ENCODE measurements at places on chromosomes 5 and 9. TPM values are rescaled to one million over a fixed set of nuclear protein-coding genes. Genes with fewer than 3 reads are reported as not detected.

QSOX2 gene
- 14.8 TPM for total RNA-seq

PAEP gene
- not detected for total RNA-seq

PGM5 gene
- total RNA-seq: not detected

- no peak overlapping the region for H3K27ac ChIP-seq
- peaks cover 79% of the 10 kb centered on the region for H3K4me1 ChIP-seq
- no peaks in the 10 kb centered on the region for H3K27me3 ChIP-seq
- no peak for DNase-seq
Observed at GRCh38 chr5:56147106-56147505, 86.0 kb downstream of the ANKRD55 start.

DNA sequence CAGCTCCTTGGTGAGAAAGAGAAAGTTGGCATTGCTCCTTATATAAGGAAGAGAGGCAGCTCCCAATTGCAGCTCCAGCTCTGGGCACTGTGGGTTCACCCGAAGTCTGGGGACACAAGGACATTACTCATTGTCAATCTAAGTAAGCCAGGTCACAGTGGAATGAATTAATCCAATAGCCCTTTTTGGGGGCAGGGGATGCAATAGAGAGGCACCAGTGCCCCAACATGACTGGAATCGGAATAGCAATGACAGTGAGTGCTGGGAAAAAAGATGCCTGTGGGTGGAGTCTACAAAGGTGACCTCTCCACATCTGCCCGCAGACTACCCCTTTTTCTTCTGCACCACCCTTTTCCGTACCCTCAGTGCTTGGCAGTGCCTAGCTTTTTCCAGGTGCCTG, 11.1 kb upstream of the NEUROG1 start:
- DNase-seq: no peak
- H3K27me3 ChIP-seq: peaks cover 15% of the 10 kb centered on the region
- no peak overlapping the region for H3K27ac ChIP-seq
- H3K36me3 ChIP-seq: no peaks in the 10 kb centered on the region
- no peak overlapping the region for H3K4me3 ChIP-seq

DNA sequence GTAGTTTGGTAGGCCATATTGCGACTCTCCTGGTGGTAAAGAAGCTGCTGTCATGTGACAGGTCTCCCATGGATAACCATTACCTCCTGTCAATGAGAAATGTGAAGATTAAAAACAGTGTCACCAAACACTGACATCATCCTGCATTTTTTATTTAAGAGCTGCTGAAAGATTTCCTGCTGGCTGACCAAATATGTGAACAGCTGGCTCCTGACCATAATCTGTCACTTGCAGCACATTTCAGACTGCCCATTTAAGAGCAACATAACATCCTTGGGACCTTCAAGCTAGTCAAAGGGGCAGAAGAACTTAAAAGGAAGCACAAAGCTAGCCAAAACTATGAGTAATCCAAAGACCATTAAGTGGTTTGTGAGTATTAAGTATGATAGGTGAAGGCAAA, 288.0 kb downstream of the IZUMO3 start:
- H3K4me1 ChIP-seq: no peaks in the 10 kb centered on the region
- no peak overlapping the region for H3K27ac ChIP-seq
- no peak for DNase-seq
- H3K27me3 ChIP-seq: no peaks in the 10 kb centered on the region

DNA sequence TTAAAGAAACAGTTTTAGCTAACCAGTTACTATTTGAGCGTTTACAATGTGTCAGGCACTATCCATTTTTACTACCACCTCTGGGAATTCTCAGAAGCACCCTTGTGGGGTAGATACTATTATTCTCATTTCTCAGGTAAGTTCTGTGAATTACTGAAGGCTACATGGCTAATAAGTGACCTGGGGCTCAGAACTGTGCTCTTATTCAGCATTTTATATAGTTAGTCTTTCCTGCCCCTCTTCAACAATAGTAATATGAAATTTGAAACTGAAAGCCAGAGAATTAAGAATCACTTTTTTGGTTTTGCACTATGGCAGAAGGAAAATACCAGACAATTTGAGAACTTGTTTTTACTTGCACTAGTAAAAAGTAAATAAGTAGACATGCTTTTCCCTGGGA, 11.8 kb downstream of the ELL2 start:
- no peaks in the 10 kb centered on the region for H3K36me3 ChIP-seq
- no peaks in the 10 kb centered on the region for H3K27me3 ChIP-seq
- H3K4me3 ChIP-seq: no peak overlapping the region
- DNase-seq: no peak
- no peaks in the 10 kb centered on the region for H3K4me1 ChIP-seq
- H3K27ac ChIP-seq: no peak overlapping the region
